ENCODE measurements at places on chromosomes 12 and 14.
A peak's percentile ranks its signal among the peaks of the same experiment; 100 is the strongest.

DNA sequence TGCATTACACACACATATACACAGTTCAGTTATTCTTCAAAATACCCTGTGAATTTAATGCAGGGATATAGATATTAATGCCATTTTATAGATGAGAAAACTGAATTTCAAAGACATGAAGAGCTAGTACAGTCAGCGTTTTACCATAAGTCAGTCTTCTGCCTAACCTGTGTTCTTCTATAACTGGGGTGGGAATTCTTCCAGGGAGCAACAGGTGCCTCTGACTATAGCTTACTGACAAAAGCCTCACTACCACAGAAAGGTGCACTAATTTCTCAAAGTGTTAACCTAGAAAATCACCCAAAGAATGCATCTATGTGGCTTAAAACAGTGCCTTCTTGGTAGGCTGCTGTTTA is 84.4 kb downstream of the STXBP6 start:
- DNase-seq, result no peak

GRCh38 chr12:43973993-43974392 is 138.1 kb downstream of the TMEM117 start:
- no peak for DNase-seq

DNA sequence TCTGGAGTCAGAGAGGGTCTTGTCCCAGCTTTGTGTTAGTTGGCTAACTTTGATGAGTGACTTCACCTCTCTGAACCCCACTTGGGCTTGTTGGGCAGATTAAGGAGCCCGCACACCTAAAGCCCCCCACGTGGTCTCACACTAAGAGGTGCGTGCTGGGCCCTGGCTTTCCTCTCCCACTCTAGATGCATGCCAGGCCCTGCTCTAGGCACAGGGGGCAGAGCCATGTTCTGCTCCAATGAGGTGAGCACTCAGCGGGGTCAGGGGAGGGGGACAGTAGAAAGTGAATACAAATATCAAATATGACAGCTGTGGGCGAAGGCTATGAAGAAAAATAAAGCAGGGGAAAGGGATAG is 119.0 kb downstream of the GCH1 start:
- no peak for DNase-seq

DNA sequence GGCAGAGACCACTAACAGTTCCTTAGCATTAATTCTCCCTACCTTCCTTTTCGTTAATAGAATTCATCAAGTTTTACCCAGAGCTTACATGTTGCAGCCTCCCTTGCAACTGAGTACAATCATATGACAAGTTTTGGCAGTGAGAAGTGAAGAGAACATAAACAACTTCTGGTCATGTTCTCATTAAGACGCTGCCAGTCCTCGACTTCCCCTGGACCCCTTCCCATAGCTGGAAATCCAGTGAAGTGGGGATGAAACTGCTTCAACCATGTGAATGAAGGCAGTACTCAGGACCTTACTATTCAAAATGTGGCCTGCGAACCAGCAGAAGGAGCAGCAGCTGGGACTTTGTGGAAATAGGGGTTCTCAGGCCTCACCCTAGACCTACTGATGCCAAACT is 133.9 kb downstream of the SPTSSA start:
- DNase-seq, result peak; percentile 53

GRCh38 chr12:104672501-104673265 is 215.9 kb downstream of the CHST11 start:
- DNase-seq, result no peak
